NCI-H748 treated with DMSO at 0.1 percent for 48 hours (cell line): ENCODE measurements at places on chromosomes 3 and 15.

DNA sequence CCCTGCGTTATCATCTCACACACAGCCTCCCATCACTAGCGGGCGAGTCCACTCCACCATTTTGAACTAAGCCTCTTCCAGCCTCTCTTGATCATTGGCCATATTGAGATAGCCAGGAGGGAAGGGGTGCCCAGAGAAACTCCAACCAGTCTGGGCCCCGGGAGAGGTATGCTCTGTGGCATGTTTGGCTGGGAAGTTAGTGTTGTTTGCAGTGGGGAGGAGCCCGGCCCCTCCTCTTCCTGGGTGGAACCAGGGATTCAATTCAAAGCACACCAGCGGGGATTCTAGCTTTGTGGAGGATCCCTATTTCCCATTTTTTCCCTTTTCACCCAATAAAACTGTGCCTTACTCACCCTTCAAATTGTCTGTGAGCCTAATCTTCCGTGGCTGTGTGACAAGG is 71.8 kb downstream of the GBE1 start:
- no peak for DNase-seq

GRCh38 chr3:33141006-33141405 is 27.2 kb downstream of the CRTAP start:
- no peak for DNase-seq

GRCh38 chr3:188470508-188471130 is 316.7 kb downstream of the LPP start:
- no peak for DNase-seq

GRCh38 chr3:25145176-25145575 is 282.9 kb upstream of the RARB start:
- no peak for DNase-seq

GRCh38 chr15:65275728-65276126 is 11.0 kb downstream of the PARP16 start:
- no peak for DNase-seq

GRCh38 chr15:36988947-36989346 is 111.4 kb downstream of the MEIS2 start:
- DNase-seq: no peak

DNA sequence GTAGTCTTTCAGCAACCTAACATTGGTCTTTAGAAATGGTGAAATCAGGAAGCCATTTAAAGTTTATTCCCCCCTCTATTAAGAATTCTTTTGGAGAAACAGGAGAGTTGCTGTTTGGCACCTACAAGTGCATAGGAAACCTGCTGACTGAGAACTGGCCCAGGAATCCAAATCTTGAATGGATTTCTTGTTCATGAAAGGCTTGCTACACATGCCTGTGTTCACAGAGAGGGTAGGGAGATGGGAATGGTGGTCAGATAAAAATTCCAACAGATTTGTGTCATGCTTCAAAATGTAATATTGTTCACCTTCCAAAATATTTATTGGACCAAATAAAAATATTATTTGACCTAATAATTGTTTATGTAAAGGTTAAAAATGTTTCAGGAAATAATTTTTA is 24.2 kb upstream of the ZPLD1 start:
- DNase-seq: no peak

- no peak for DNase-seq
These were observed 2.8 kb upstream of the SST start for GRCh38 chr3:187673012-187673411.
